Activated B cell treated with CpG ODN at 0.5 μM for 24 hours (primary cell): ENCODE measurements at places on chromosomes 12 and 14. TPM values are rescaled to one million over a fixed set of nuclear protein-coding genes. Genes with fewer than 3 reads are reported as not detected.

BRAP gene
- 24.1 and 24.2 TPM in 2 replicates for total RNA-seq

DNA sequence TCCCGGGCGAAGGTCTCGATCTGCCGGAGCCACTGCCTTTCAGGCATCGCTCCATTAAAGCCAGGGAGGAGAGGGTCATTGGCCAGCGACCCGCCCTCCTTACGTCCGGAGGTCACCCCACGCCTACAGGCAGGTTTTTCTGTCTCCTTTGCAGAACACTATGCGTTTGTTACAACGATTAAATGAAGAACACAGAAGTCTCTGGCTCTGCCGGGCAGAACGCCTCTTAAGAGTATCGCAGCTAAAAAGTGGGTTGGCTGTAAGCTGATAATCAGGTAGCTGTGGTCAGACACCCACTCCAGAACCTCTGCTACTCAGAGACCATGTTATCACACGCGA, 15.0 kb downstream of the OTX2 start:
- DNase-seq, result no peak

REP15 gene
- total RNA-seq, result 0.35 TPM in 1 of 2 replicates, not detected in the other

GRCh38 chr12:25200703-25201102, 5.7 kb downstream of the ETFRF1 start:
- DNase-seq, result no peak

- no peak for DNase-seq
Observed at GRCh38 chr14:104435147-104436046, 144.2 kb upstream of the C14orf180 start.
